Osteoblast (primary cell): ENCODE measurements at places on chromosomes 2 and 18. TPM values are rescaled to one million over a fixed set of nuclear protein-coding genes. Genes with fewer than 3 reads are reported as not detected.

FBXO48 gene
- 0.72 and 0.88 TPM in 2 replicates for total RNA-seq

GPR17 gene
- total RNA-seq: not detected in 2 replicates

ALPI gene
- total RNA-seq: not detected in 2 replicates

LYPD1 gene
- total RNA-seq: 2.5 and 5.9 TPM in 2 replicates

DNA sequence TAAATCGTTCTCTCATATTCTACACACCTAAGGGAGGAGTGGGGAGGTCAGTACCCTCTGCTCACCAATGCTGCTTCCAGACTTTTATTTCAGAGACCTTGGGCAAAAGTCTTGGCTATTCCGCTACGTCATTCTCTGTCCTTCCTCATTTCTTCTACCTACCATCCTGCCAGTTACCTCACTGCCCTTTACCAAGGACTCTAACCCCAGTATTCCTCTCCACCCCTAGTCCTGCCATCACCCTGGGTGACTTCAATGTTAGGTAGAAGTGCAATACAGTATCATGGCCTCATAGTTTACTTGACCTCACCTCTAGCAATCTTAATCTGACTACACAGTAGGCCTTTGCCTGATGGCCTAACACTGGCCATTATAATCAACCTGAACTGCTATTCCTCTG, 27.8 kb downstream of the RTN4 start:
- H3K4me1 ChIP-seq: peaks cover 25% of the 10 kb centered on the region
- no peak for DNase-seq
- H3K27ac ChIP-seq: no peak overlapping the region

- H3K27me3 ChIP-seq: no peaks in the 10 kb centered on the region
- peak; percentile 62 for DNase-seq
- no peak overlapping the region for H3K27ac ChIP-seq
- peaks cover 17% of the 10 kb centered on the region for H3K4me1 ChIP-seq
- no peaks in the 10 kb centered on the region for H3K36me3 ChIP-seq
Measured at GRCh38 chr2:40488101-40488601, 36.3 kb upstream of the SLC8A1 start.

DNA sequence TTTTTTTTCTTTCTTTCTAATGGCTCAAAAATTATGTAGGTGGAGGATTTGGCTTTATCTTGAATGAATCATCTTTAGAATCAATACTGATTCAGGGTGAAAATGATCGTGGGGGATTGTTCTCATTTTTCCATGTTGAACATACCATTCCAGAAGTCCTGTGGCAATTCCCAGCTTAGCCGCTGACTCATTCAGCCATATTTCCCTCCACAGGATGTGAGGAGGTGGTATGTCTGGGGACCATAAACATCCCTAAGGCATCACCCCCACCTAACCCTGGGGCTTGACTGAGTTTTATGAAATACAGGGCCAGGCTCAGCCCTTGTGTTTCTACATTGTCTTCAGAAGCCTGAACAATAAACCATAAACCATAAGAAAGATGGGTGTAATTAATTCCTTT, 92.7 kb upstream of the FN1 start:
- peaks cover 54% of the 10 kb centered on the region for H3K4me1 ChIP-seq
- H3K27ac ChIP-seq: peak overlapping the region; percentile 100
- H3K36me3 ChIP-seq: no peaks in the 10 kb centered on the region
- H3K27me3 ChIP-seq: no peaks in the 10 kb centered on the region
- H3K4me3 ChIP-seq: no peak overlapping the region

GRCh38 chr2:62968168-62968567, 82.5 kb upstream of the OTX1 start:
- H3K27me3 ChIP-seq: no peaks in the 10 kb centered on the region
- no peak overlapping the region for H3K4me3 ChIP-seq
- peaks cover 6% of the 10 kb centered on the region for H3K36me3 ChIP-seq
- DNase-seq: no peak
- H3K27ac ChIP-seq: no peak overlapping the region

DNA sequence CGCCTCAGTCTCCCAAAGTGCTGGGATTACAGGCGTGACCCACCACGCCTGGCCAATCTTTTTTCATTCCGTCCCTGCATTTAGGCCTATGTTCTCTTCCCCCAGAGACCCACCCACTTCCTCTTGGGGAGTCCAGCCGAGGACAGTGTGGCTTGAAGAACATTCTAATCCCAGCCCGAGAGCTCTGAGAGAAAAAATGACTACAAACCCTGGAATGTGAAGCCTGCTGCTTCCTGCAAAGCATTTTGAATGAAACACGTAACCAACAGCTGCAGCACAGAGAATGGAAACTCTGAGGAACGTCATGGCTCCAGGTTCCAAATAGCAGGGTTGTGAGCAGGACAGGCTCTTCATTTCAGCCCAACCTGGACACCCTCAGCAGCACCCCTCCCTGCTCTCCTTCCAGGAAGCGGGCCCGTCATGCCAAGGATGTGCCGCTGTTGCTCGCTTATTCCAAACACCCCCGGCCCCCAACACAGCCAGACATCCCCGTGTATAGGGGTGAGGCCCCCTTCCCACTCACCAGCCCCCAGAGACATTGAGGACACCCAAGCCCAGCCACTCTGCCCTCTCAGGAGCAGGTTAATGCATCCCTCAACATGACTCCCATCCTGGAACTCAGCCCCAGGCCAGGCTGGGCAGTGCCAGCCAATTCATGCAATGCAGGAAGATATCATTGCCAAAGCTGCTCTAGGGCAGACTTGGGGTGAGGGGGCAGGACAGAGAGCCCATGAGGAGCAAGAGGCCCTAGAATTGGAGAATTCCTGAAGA, 139.8 kb downstream of the ZFP36L2 start:
- DNase-seq: peak; percentile 96
- H3K27ac ChIP-seq: peak overlapping the region; percentile 94
- H3K36me3 ChIP-seq: no peaks in the 10 kb centered on the region
- peak overlapping the region; percentile 39 for H3K4me3 ChIP-seq

GRCh38 chr2:48883661-48884060, 128.1 kb upstream of the LHCGR start:
- H3K4me1 ChIP-seq: no peaks in the 10 kb centered on the region
- no peak for DNase-seq
- H3K36me3 ChIP-seq: no peaks in the 10 kb centered on the region
- no peak overlapping the region for H3K4me3 ChIP-seq
- H3K27me3 ChIP-seq: no peaks in the 10 kb centered on the region

DNA sequence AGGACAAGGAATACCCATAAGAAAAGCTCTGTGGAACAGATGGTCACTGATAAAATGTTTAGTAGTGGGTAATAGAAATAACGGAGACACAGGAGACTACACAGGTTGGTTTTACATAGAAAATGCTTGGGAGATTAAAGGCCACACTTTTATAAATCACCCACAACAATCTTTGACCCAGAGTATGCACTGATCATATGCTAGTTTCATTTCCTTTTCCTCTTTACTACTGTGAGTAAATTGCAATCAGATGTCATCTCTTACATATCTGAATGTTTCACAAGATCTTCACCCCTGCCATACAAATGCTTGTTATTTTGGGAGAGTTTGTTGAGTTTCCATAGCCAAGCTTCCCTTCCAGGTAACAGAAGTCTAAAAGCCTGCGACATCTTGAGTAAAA, 978.4 kb upstream of the KLHL29 start:
- no peak overlapping the region for H3K4me3 ChIP-seq
- no peak for DNase-seq
